ENCODE measurements at places on chromosomes 2 and 18.

DNA sequence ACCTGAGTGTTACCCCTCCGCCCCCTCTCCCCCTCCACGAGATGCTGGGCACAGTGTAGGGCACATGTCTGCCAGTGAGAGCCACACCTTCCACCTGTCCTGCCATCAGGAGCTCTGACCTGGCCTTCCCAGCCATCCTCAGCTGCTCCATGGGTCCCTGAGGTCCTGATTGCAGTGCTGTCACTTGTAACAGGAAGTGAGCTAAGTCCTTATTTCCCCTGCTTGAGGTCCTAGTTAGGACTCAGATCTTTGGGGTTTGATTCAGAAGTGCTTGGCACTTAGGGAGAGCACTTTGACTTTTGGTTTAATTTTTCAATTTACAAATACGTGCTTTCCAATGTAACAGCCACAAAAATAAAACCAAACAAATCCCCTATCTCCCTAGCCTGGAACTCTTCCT lies 125.5 kb downstream of the WDSUB1 start:
- DNase-seq = no peak

GRCh38 chr2:152629202-152629601 lies 88.1 kb downstream of the PRPF40A start:
- no peak for DNase-seq

DNA sequence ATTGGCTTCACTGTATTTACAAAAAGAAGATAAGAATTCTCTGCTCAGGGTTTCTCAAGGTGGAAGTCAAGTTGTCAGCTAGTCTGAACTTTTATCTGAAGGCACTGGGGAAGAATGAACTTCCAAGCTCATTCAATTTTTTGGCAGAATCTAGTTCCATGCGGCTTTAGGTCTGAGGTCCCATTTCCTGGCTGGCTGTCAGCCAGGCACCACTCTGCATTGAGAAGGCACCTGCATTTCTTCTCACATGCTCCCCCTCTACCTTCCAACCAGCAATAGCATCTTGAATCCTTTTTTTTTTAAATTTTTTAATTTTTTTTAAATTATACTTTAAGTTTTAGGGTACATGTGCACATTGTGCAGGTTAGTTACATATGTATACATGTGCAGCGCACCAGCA lies 46.2 kb upstream of the RPE start:
- no peak for DNase-seq

GRCh38 chr2:176085861-176086771 lies 2.4 kb upstream of the EVX2 start:
- no peak for DNase-seq

DNA sequence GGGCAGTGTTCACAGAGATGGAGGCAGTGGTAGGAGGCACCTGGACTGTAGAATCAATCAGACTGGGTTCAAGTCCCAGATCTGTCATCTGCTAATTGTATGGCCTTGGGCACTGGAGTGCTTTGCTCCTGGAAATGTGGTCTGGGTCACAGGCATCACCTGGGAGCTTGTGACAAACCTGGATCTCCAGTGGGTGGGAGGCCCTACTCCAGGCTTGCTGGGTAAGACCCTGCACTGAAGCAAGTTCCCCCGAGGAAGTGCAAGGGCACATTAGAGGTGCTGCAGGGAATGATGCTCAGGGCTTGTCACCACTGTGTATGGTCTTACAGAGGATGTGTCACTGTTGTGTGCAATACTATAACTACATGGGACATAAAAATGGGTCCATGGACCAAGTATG lies 220.5 kb upstream of the ID2 start:
- DNase-seq = no peak

DNA sequence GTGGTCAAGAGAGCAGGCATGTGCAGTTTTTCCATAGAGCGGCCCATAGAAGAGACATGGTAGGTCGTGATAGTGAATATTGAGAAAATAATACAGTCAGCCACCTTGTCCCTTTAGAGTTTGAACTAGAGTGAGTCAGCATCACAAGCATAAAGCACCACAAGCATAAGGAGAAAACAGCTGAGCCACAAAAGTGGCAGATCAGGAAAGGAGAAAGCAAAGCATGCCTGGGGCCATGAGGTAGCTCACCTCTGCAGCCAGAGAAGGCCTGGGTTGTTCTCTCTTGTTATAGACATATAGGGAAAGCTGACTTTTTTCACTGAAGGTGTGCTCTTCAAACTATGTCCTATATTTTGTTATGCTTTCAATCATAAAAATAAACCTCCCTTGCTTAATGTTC lies 879.0 kb downstream of the DSC3 start:
- DNase-seq = no peak

DNA sequence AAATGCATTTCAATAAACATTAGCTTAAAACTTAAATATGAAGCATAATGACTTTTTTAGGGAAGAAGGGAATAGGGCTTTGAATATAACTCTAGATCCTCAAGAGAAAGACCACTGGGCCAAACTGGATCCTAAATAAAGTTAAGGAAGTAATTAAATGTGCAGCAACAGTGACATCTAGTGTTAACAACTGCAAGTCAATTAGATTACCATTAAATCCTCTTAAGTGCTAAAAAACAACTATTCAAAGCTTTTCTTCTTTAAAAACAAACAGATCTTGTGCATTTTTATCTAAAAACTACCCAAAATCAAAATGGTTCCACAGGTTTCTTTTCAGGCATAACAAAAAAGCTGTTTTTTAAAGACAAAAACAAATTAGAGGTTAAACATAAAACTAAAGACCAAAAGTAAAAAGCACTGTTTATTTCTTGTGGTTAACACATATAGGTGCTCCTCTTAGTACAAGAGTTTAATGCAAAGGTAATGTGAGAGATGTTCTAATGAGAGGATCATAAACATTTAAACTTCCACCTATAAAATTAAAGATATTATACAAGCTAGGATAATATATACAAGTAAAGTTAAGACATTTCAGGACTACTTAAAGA lies 111.4 kb downstream of the THADA start:
- no peak for DNase-seq

GRCh38 chr18:48027401-48027963 lies 97.0 kb upstream of the SMAD2 start:
- DNase-seq = no peak

DNA sequence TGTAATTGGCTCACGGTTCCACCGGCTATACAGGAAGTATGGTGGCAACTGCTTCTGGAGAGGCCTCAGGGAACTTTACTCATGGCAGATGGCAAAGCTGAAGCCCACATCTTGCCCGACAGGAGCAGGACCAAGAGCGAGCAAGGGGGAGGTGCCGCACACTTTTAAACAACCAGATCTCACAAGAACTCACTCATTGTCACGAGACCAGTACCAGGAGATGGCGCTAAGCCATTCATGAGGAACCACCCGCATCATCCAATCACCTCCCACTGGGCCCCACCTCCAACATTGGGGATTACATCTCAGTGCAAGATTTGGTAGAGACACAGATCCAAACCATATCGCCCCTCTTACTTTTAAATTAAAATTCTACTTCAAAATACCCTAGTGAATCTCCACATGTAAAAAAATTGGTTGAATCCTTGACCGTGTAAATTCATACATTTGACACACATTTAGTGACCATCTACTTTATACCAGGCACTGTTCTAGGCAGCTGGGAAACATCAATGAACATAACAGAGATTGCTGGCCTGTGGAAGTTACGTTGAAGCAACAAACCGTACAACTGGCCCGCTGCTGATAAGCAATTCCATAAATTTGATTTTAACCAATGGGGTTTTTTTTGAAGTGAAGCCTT lies 87.6 kb downstream of the ALPK2 start:
- DNase-seq = no peak

DNA sequence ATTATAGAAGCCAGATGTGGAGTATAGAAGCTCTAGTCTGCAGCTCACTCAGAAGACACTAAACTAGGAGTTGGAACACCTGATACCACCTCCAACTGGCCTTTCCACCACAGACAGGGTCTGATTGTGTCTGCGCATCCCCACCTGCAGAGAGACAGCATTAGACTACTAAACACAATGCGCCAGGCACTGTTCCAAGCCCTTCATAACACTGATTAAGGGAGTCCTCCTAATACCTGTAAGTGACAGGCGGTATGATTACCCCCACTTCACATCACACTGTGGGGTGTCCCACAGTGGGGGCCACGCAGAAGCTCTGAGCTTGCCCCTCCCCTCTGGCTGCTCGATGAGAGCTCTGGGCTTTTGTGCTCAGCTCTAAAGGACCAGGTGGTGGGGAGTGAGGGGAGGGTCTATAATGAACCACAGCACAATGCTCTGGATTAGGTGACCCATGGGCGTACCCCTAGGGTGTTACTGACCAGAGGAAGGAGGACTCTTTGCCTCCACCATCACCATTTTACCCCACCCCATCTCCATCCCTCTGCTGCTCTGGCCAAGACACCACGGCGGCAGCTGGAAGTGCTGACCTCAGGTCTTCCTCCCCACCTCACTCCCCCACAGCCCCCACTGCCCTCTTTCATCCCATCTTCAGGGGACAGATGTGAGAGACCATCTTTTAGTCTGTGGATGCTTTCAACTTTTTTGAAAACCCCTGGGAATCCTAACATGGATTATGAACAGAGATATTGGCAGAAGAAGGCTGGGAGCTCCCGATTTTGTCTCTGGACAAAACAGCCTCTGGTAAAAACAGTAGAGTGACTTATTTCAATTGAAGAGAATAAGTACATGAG lies 145.1 kb downstream of the GFPT1 start:
- no peak for DNase-seq

- no peak for DNase-seq
Observed at GRCh38 chr2:198055716-198056115, 251.3 kb downstream of the PLCL1 start.

DNA sequence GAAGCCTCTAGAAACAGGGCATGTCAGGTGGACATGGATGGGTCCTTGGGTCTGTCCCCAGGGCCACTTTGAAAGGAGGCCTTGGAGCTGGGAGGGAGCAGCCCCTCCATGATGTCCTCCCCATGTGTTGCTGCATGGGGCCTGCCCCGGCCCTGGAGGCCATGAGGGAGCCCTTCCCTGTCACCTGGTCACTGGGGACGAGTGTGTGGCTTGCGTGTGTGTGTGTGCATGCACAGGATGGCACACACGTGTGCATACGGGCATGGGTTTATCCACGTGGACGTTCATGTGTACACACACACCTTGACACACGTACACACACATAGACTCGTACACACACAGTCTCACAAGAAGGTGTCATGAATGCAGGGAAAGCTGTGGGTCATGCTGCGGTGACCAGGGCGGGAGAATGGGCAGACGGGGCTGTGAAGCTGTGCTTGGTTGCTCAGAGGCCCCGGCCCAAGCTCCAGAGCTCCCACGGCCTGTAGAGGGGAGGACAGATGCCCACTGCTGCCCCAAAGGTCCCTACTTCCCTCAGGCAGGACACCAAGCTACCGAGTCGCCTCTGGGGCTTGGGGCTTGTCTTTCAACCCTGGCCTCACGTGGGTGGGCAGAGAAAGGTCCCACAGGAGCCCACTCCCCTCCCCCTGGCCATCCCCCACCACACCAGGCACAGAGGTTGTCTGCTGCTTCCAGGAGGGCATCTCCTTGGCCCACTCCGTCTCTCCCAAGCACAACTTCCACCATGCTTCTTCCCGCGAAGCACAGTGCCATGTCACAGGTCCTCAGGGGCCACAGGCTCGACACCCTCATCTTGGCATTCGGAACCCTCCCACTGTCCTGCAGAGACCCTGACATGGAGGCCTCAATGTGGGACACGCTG lies 42.3 kb upstream of the GPC1 start:
- no peak for DNase-seq

- DNase-seq = no peak
Observed at GRCh38 chr2:10513201-10513600, 65.1 kb upstream of the ODC1 start.

DNA sequence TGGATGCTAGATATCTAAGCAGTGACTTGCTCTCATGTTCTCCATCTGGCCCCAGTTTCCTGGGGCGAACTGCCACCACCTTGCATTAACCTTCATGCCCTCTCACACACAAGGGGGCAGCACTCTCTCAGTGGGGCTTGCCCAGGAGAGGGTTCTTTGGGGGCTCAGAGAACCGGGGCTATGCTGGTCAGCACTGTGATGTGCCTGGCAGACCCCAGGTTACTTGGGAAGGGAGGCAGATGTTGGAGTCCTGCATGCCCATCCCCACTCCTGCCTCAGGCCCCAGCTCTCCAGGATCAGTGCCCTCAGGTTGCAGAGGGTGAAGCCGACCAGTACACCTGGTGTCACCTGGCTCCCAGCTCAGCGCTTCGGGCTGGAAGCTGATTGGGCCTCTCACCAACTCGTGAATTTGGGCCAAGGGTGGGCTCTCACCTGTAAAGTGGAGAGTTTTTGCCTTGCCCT lies 396.2 kb upstream of the HS6ST1 start:
- DNase-seq = no peak

- DNase-seq = no peak
Observed at GRCh38 chr2:36915627-36916026, 50.7 kb downstream of the STRN start.

GRCh38 chr2:68715353-68716041 lies 19.1 kb upstream of the ARHGAP25 start:
- DNase-seq = no peak

DNA sequence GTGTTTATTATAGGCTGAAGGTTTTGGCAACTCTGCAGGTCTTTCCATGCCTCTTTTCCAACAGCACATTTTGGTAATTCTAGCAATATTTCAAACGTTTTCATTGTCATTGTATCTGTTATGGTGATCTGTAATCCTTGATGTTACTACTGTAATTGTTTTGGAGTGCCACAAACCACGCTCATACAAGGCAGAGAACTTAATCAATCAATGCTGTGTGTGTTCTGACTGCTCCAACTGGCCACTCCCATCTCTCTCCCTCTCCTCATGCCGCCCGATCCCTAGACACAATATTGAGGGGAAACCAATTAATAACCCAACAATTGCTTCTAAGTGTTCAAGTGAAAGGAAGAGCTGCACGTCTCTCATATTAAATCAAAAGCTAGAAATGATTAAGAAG lies 32.9 kb downstream of the HDLBP start:
- DNase-seq = no peak

- DNase-seq = no peak
Observed at GRCh38 chr18:75031717-75032317, 177.1 kb downstream of the PTGR3 start.

DNA sequence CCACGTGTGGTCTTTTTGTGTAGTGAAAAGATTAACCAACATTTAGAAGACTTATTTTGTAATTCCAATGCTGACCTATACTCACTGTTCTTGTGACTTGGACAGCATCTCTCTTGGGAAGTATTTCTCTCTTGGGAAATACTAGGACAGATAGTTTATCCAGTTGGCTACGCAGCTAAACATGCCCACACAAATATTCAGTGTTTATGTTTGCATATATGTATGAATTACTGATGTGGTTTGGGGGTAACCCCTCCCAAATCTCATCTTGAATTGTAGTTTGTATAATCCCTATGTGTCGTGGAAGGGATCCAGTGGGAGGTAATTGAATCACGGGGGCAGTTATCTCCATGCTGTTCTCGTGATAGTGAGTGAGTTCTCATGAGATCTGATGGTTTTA lies 2062.3 kb upstream of the CELF4 start:
- no peak for DNase-seq

- DNase-seq = no peak
Observed at GRCh38 chr18:24103320-24104021, 35.4 kb upstream of the CABYR start.

GRCh38 chr18:9750606-9751304 lies 42.7 kb downstream of the RAB31 start:
- no peak for DNase-seq

GRCh38 chr2:162013514-162014475 lies 60.2 kb downstream of the DPP4 start:
- DNase-seq = no peak

Measured in stimulated activated CD4-positive, alpha-beta T cell treated with anti-CD3 and anti-CD28 coated beads, Interleukin-1b, Interleukin-23, amount 100 ng/mL, for 4 hours (primary cell).